Fibroblast of the aortic adventitia (primary cell): ENCODE measurements at places on chromosomes 7 and 10.

DNA sequence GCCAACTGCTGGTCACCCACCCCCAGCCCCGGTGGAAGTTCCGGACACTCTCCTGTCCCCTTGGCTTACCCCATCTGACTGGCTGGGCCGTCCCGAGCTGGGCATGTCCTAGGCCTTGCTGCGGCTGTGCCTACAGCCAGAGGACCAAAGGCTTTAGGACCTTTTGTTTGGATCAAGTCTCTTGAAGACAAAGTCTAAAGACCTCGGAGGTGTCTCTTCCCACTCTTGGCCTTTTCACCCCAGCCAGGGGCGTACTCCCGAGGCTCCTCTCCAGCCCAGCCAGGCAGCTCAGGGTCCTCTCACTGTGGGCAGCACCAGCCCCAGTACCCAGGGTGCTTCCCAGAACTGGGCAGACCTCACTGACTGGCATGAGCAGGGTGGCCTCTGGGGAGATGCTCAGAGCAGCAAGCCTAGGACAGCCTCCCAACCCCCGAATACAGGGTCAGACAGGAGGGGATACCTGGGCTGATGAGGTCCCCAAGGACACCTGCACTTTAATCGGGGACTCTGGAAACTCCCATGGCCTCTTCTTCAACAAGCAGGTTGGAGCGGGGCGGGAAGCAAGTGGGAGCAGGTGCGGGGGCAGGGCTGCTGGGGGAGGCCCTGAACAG lies 2.7 kb upstream of the PWWP2B start:
- DNase-seq: no peak

- DNase-seq: no peak
These were observed 232.7 kb downstream of the KLF6 start for GRCh38 chr10:3552281-3552680.

GRCh38 chr10:130372222-130372621 lies 236.0 kb downstream of the GLRX3 start:
- no peak for DNase-seq

GRCh38 chr10:92790440-92790839 lies 57.9 kb upstream of the EXOC6 start:
- no peak for DNase-seq

GRCh38 chr7:46237466-46237865 lies 316.4 kb upstream of the IGFBP3 start:
- DNase-seq: no peak

- no peak for DNase-seq
These were observed 45.7 kb upstream of the GPR37 start for GRCh38 chr7:124811341-124811740.

- DNase-seq: no peak
These were observed 71.2 kb downstream of the GOLGA7B start for GRCh38 chr10:97920865-97921264.
